ENCODE measurements at places on chromosomes 16 and 17.
A peak's percentile ranks its signal among the peaks of the same experiment; 100 is the strongest.

GRCh38 chr17:30586818-30587595, 109.8 kb downstream of the GOSR1 start:
- DNase-seq = no peak

GRCh38 chr17:56313201-56313600, 159.9 kb downstream of the ANKFN1 start:
- DNase-seq = no peak

GRCh38 chr17:68399638-68400403, 57.5 kb downstream of the WIPI1 start:
- DNase-seq = no peak

DNA sequence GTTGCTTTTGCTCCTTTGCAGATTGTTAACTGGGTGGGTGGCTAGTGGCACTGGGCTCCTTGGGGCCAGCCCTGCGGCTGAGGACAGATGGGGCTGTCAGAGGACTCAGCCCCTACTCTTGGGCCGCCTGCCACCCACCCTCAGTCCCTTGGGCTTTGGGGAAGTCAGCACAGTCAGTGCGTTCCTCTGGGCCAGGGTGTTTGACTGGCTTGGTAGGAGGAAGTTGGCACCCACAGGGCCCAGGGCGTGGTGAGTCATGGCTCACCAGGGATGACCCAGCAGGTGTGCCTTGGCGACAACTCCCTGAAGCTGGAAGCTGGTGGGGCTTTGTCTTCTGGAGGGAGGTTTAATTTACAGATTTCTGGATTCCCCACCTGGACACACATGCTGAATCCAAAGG, 32.4 kb downstream of the HAPSTR1 start:
- DNase-seq = no peak

DNA sequence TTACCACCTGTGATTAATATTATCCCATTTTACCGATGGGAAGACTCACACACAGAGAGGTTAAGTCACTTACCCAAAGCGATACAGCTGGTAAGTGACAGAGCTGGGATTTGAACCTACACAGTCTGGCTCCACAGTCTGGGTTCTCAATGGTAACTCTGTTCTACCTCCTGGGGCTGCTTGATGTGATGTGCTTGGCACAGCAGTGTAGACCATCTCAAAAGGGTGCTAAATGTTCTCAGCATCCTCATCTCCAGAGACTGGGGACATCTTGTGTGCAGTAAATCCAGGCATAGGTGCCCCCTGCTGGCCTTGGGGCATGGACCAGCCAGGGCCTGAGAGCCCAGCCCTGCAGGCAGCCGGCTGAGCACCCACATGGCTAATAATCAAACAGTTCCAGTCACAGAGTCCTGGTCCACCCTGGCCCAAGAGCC, 15.4 kb upstream of the KATNB1 start:
- DNase-seq = no peak

- no peak for DNase-seq
Observed at GRCh38 chr17:72034000-72034399, 86.8 kb upstream of the SOX9 start.

DNA sequence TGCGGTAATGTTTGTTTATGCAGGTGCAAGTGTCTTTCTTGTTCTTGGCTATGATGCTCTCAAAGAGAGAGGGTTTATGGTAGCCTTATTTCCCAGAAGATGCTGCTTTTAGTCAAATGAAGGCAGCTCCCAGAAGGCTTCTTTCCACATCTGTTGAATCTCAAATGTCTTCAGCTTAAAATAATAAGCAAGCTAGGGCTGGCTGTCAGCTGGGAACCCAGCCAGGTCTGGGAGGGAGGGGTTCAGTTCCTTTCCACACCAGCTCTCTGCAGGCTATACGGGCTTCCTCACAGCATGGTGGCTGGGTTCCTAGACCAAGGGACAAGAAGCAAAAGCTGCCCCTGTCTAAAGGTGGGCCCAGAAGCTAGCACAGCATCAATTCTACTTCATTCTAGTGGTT, 47.4 kb upstream of the ATF7IP2 start:
- DNase-seq = no peak

DNA sequence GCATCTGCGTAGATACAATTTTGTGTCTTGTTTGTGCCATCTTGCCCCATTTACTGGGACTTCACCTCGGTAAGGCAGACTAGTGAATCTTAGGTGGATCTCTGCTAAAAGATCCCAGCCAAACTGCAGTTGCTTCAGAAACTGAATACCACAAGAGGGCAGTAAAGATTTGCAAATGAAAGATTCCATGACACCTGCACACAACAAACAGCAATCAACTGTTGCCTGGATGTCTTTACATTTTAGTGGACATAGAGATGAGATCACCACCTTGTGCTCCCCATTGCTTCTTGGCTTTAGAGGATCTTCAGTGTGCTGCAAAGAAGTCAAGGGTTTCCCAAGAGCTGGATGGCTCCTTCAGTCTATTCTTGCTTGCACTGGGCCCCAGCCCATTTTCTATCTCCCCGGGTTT, 119.2 kb upstream of the CACNG5 start:
- DNase-seq = peak; percentile 21

GRCh38 chr17:70119983-70120382, 45.0 kb downstream of the KCNJ16 start:
- DNase-seq = no peak

- no peak for DNase-seq
Observed at GRCh38 chr16:85018529-85019236, 7.3 kb upstream of the ZDHHC7 start.

Data from C1 segment of cervical spinal cord (tissue), 14 donors.